Activated CD4-positive, alpha-beta T cell treated with anti-CD3 and anti-CD28 coated beads, Interleukin-2, amount 10 ng/mL, durations not matched to agents 24 days and 14 days (primary cell): ENCODE measurements at places on chromosomes 4 and X. TPM values are rescaled to one million over a fixed set of nuclear protein-coding genes. Genes with fewer than 3 reads are reported as not detected.

GRCh38 chr4:62513306-62513705 lies 1313.2 kb downstream of the ADGRL3 start:
- H3K36me3 ChIP-seq, result no peaks in the 10 kb centered on the region
- no peak for DNase-seq
- H3K4me3 ChIP-seq, result no peak overlapping the region
- H3K27me3 ChIP-seq, result no peaks in the 10 kb centered on the region
- no peaks in the 10 kb centered on the region for H3K4me1 ChIP-seq

- no peak for DNase-seq
- no peaks in the 10 kb centered on the region for H3K27me3 ChIP-seq
- no peaks in the 10 kb centered on the region for H3K4me1 ChIP-seq
- H3K4me3 ChIP-seq, result no peak overlapping the region
These were observed 24.4 kb upstream of the CORIN start for GRCh38 chr4:47862297-47862696.

- no peaks in the 10 kb centered on the region for H3K36me3 ChIP-seq
- no peak overlapping the region for H3K27ac ChIP-seq
- H3K4me3 ChIP-seq, result no peak overlapping the region
- no peaks in the 10 kb centered on the region for H3K27me3 ChIP-seq
These were observed 103.9 kb upstream of the STX18 start for GRCh38 chr4:4645743-4646142.

Gene APELA
- total RNA-seq, result not detected in 2 replicates

Gene ESX1
- not detected in 2 replicates for total RNA-seq
